CD4-positive, alpha-beta T cell treated with Interleukin-17A for 4 hours (primary cell): ENCODE measurements at places on chromosomes 1 and 21.

GRCh38 chr21:33898586-33898985 lies 17.0 kb downstream of the ATP5PO start:
- DNase-seq: no peak

DNA sequence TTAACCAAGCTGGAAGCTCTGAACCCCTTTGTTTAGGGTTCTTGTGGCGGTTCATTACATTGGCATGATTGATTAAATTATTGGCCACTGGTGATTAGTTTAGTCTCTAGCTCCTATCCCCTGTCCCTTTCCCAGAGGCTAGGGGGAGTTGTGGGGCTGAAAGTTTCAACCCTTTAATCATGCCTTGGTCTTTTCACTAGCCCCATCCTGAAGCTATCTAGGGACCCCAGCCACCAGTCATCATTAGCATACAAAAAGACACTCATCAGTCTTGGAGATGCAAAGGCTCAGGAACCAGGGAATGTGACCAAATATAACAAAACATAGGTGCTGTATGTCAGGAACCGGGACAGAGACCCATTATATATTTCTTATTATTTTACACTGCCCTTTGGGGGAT lies 34.7 kb upstream of the SNX27 start:
- no peak for DNase-seq

DNA sequence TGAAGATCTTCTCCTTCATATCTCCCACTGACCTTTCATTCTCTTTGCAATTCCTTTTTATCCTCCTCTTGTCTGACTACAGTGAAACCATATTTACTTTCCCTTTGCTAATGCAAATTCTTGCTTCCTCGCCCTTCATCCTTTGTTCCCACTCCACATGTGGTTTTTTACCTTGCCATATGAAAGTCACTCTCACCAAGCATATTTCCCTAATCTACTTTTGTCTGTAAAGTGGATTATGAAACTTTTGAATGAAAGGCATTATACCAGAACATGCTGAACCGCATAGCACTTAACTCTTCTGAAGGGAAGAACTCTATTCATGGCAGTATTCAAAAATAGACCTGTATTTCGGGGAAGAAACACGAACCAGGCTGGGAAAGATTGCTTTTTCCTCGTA lies 8.0 kb upstream of the TMPRSS15 start:
- DNase-seq: no peak

DNA sequence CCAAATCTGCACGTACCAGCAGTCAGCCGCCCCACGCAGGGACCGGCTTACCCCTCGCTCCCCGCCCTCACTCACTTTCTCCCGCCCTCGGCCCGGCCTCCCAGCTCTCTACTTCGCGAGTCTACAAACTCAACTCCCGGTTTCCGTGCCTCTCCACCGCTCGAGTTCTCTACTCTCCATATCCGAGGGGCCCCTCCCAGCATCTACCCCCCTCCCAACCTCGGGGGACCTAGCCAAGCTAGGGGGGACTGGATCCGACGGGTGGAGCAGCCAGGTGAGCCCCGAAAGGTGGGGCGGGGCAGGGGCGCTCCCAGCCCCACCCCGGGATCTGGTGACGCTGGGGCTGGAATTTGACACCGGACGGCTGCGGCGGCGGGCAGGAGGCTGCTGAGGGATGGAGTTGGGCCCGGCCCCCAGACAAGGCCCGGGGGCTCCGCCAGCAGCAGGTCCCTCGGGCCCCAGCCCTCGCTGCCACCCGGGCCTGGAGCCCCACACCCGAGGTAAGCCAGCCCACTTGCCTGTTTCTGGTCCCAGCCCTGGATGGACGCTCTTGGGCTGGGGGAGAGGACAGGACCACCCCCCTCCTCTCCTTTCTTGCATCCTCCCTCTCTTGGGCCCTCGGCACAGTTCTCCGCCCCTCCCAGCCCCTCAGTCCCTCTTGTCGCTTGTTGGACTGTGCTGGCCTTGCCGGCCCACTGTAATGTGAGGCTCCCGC lies at the start of gene ARTN:
Gene ARTN, plus strand, starts transcription at position 416 of the 715 bp plus-strand sequence. CDS start 1,856 bp downstream, outside the sequence.
- DNase-seq: no peak

DNA sequence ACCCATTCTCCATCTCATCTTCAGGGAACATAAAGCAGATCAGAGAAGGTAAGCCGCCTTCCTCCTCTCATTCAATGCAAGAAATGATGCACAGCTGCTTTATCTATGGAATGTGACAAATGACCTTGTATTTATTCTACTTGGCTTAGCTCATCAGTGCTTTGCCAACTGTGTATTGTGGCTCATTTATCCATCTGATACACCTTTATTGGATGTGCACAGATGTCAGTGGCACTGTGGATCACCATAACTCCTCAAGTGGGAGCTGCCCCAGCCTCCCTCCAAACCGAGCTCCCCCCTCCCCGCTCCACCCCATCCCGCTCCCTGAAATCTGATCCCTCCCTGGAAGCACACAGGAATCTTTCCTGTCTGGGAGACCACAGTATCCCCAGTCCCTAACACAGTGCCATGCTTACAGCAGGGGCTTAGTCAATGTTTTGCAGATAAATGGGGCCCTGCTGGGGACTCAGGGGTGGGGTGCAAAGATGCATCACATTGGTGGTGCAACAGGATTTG lies 156.0 kb upstream of the RAB4A start:
- DNase-seq: no peak

DNA sequence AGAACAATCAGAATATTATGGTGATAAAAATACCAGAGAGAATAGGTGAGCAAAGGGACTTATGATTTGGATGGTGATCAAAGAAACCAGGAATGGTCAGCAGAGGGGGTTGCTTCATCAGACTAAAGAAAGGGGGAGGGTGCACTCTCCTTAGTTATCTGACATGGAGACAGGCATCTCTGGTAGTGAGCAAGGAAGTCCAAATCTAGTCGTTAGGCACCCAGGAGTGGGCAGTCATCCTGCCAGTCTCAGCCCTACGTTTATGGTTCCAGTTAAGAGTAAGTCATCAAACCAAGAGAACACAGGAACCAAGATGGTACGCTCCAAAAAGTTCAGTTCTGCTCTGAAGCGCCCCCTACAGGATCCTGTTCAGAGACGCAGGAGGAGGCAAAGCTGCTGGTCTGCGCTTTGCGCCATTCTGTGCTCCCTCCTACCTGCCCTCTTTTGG lies 28.6 kb downstream of the EBNA1BP2 start:
- no peak for DNase-seq

DNA sequence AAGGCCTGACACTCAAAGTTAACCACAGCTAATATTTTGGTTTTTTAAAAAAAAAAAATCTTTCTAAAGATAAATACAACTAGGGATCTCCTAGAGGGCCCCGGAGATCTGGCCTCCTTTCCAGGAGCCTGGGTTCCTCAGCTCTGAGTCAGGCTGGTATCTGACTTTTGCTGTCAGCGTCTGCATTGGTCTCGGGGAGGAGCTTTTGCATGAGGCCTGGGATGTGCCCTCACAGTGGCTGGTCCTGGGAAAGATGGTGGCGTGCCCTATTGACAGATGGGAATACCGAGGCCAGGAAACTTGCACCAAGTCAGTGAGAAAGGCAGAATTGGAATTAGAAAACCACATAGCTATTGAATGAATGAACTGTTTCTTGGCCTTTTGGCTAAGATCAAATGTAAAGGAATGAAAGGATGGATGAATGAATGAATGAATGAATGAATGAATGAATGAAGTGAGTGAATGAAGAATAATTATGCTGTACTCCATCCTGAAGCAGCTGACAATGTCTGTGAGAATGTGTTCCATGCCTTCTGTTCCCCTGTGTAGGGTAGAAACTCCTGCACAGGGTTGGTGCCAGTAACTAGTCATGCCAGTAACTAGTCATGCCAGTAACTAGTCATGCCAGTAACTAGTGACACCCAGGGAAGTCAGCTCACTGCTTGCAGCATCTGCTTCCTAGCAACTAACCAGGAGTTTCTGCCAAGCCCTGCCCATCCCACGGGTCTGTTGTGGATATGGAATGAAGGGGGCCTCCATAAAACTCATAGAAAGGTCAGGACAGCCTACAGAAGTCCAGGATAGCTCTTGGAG lies 242.5 kb upstream of the VAMP3 start:
- DNase-seq: no peak

GRCh38 chr1:168829876-168830275 lies 100.9 kb upstream of the DPT start:
- no peak for DNase-seq

- no peak for DNase-seq
Observed at GRCh38 chr1:232980355-232980978, 30.1 kb downstream of the NTPCR start.

DNA sequence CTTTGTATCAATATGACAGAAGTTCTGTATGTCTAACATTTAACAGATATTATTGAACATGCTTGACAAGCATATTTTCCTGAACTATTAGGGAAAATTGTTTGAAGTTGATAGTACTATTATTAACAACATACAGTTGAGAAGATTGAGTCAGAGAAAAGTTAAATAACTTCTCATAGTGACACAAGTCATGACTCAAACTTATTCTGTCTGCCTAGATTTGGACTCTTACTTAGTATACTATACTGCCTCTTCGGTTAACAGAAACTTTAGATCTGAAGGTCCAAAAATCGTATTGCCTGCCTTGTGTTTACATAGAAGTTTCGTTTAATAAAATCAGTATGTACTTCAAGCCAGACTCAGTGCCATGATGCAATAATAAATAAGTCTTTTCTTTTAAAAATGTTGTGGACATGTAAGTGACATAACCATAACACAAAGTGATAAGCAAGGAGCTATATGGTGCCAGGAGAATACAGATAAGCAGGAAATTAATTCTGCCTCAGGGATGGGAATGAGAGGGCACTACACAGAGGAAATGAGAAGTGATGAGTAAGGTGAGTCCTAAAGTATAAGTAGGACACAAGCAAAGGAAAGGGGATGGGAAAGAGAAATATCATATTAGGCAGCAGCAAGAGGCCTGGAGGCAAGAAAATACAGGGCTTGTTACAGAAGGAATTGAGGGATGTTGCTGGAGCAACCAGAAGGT lies 48.1 kb downstream of the LHX9 start:
- DNase-seq: no peak

GRCh38 chr1:202964791-202965410 lies 2.2 kb downstream of the CYB5R1 start:
- no peak for DNase-seq

- no peak for DNase-seq
Observed at GRCh38 chr1:172421974-172422604, 1.6 kb downstream of the C1orf105 start.

DNA sequence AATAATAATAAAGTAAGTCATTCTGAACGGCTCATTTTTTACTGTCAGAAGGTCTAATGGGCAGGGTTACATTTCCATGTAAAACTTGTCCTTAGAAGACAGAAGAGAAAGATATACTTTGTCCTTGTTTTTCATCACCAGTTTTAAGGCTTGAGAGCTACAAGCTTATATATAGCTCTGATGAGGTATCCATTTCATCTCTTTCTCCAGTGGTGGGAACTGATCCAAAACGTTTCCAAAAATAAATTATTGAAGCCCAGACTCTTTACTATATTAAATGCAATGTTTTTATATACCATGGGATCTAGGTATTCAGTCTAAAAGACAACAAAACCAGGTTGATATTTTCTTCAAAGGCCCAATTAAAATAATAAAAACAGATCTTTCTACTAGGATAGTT lies 8.7 kb downstream of the B3GALNT2 start:
- no peak for DNase-seq

GRCh38 chr1:54163573-54163972 lies 10.8 kb upstream of the CDCP2 start:
- DNase-seq: no peak

DNA sequence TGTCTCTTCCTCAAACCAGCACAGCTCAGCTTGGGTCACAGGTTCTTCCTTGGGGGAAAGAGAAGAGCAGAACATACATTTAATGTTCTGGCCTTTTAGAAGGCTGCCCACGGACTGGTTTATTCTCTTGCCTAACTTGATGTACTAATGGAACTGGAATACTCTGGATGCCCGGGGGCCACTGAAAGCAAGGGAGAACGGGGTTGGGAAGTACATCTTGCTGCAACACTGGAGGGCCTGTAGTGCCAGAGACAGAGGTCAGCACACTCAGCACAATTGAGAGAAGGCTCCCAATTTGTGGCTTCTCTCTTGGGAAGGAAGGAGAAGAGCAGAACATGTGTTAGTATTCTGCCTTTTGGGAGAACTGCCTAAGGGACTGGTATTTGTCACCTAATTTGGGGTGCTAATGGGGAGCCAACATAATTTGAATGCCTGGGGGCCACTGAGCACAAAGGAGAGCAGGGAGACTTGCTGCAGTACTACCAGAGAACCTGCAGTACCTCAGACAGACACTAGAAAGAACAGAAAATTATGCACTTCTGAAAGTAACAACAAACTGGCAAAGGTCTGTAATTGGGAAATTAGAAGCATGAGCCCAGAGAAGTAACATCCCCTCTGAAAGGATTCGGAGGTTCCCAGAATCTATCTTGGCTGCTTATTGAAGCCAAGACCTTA lies 14.1 kb downstream of the ZNF691 start:
- no peak for DNase-seq
